Inflammatory macrophage treated with lipopolysaccharide for 4 hours (primary cell): ENCODE measurements at places on chromosomes 5 and 9.
A peak's percentile ranks its signal among the peaks of the same experiment; 100 is the strongest.

DNA sequence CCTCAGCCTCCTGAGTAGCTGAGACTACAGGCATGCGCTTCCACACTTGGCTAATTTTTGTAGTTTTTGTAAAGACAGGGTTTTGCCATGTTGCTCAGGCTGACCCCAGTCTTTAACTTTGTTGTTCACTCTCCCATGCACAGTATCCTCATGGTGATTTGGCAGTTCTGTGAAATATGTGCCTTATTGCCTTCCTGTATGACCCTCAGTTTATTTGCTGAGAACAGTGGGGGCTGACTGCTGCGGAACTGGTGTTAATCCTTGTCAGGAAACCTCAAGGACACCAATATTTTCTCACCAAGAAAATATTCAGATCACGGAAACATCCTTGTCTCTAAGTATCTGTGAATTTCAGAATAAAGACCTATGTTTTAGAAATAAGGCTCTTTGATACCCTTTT, 287.8 kb downstream of the ARRDC3 start:
- no peak for DNase-seq

- DNase-seq: no peak
These were observed 80.6 kb upstream of the DAB2 start for GRCh38 chr5:39505363-39505762.

GRCh38 chr9:87498046-87498810, 561 bp downstream of the DAPK1 start:
- peak; percentile 50 for DNase-seq

DNA sequence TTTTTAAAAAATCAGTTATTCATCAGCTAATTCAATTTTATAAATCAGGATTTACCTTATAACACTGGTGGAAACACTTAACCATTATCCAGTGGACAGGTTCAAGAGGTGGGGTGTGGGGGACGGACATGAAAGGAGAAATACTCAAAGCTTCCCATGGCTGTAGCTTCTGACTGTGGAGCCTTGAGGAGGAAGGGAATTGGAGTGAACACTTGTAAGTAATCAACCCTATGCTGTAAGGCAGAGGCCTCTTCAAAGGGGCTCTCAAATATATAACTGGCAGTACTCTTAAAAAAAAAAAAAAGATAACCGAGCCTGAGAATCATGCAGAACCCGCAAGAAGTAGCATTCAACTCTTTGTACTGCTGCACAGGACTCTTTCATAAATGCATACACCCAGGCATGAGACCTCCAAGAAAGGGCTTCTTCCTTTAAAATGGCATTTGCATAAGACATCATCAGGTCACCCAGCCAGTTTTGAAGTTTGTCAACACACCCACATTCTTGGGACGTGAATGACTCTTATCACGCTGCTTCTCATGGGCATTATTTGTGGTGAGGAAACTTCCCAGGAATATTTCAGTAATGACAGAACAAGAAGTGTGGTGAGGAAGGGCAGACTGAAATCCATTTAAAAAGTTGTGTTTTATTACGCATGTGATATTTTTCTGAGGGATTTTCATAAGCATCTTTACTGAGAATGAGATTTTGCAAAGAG, 8.1 kb downstream of the OSMR start:
- DNase-seq: no peak

DNA sequence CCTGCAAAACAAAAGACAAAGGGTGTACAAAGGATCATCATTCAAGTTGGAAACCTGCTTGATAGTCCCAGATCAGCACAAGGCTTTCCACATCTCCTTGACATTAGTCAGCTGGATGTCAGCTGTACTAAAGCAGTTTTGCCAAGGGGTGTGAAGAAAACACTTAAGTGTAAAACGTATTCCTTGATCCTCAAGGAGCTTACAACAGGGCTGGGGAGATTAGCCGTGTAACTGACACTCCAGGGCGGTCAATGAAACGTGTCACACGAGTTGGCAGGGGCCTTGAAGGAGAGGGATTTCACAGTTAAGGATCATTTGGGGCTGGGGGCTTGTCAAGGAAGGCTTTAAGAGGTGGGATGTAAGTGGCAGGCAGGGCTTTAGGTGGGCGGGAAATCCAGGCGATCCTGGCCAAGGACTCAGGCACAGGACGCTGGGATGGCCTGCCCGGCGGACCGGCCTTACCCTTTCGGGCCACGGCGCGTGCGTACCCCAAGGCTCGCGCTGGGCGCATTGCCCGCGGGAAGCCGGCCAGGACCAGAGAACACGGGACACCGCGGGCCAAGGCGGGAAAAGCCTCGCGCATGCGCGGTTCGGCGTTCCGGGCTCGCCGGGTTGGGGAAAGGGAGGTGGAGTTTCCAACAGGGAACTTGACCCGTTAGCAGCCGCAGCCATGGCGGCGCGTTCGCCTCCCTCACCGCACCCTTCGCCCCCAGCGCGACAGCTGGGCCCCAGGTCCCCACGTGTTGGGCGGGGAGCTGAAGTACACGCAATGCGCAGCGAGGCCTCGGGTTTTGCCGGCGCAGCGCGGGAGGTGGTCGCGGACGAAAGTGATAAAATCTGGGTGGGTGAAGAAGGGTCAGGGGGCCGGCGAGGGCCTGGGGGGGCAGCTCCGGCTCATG, at the start of gene CNTLN:
Gene CNTLN, plus strand, starts transcription at position 645 of the 899 bp plus-strand sequence. Its CDS starts 26 bp downstream, at position 671.
- DNase-seq: peak; percentile 91

DNA sequence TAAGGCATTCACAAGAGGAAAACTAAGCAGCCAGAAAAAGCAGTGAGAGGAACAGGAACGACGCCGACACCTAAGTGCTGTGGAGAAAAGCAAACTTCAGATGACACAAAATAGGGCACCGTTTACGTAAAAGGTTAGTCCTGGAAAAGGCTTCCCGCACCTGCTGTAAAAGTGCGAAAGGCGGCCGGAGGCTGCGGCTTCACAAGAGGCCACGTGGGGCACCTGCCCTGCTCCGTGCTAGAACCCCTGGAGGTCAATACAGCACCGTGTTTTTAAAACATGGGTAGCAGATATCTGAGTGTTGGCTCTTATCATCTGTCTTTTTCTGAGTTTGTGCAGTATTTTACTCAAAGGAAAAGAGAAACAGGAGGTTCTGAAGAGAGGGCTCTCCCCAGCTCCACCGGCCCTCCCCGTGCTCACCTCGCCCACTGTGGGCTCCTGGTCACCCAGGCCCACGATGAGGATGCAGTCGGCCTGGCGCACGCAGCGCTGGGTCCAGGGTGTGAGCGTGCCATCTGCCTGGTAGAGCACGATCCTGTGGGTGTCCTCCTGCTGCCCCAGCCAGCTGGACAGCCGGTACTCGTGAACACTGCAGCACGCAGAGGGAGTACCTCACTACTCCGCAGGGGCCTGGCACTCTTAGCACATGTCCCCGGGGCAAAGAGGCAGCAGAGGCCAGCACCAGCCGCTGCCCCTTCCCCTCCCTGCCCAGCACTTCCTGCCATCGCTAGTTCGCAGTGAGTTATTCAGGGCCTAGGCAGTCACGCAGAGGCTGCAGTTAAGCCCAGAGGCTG, 21.0 kb upstream of the NSMF start:
- no peak for DNase-seq

- peak; percentile 28 for DNase-seq
These were observed 43.6 kb downstream of the CCDC192 start for GRCh38 chr5:127746756-127747155.

- DNase-seq: no peak
These were observed 208.5 kb downstream of the TMEM161B start for GRCh38 chr5:88060194-88060593.

- DNase-seq: no peak
These were observed 149.8 kb downstream of the AUH start for GRCh38 chr9:91211919-91212318.

GRCh38 chr9:127817881-127818434, 15.3 kb downstream of the FPGS start:
- no peak for DNase-seq

DNA sequence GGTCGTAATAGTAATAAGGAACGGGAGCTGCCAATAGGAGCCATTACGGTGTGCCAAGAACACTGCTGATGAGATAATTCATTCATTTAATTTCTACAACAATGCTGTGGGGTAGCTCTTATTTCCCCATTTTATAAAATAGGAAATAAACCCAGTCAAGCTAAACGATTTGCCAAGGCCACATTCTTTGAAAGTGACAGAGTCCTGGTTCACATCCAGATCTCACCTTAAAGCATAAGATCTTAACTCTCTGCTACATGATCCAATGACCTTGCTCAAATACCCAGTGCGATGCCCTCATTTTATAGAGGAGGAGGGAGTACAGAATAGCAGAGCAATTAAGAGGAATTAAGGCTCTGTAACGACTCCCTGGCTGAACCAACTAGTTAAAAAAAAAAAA, 5.0 kb downstream of the PDE6A start:
- peak; percentile 65 for DNase-seq

- DNase-seq: peak; percentile 62
These were observed 55.6 kb downstream of the ARHGEF37 start for GRCh38 chr5:149636861-149637246.

GRCh38 chr5:159539678-159540077, 209.4 kb upstream of the IL12B start:
- no peak for DNase-seq

GRCh38 chr5:159905496-159905895, 10.8 kb upstream of the ADRA1B start:
- DNase-seq: no peak

DNA sequence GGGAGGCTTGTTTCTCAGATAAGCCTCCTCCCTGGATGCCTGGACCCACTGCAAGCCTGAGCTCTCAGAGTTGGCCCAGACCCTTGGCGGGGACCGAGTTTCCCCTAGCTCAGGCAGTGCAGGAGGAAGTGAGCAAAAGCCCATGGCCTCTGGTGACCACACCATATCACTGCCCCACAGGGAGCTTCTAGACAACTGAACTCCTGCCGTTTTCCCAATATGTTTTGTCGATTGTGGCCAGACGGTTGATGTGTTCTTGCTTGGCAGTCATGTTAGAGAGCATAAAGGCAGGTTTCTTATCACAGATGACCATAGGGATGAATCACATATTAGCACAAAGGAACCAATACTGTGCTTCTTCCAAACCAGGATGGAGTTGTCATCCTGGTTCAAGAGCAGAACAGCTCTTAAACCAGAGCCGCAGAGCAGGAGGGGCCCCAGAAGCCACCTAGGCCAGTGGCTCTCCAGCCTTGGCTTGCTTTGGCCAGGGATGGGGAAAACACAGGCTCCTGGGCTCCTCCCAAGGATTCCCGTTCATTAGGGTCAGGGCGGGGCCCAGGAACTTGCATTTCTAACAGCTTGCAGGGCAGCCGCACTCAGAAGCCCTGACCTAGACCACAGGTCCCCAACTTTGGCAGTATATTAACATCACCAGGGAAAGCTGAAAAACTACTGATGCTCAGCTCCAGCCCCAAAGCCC, 113.1 kb upstream of the TBC1D2 start:
- DNase-seq: no peak

DNA sequence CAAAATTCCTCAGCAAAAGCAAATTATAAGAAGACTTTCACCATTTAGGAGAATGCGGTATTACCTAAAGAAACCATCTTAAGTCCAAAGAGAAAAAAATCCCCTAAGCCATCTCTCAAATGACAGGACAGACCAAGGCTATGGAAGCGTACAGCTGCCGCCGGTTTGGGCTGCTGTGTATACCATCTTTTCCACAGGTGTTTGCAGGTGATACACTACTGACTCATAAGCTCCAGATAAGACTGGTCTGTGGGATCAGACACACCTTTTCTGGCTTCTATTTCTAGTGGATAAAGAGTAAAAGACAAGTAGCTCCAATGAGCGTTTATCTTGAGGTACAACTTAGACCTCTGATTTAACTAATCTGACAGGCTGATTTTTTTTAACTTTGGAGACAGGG, 7.7 kb downstream of the CDKN2AIPNL start:
- no peak for DNase-seq

- DNase-seq: no peak
These were observed 246.9 kb downstream of the MPDZ start for GRCh38 chr9:13032585-13032984.

GRCh38 chr9:76759732-76760131, 4.5 kb upstream of the PCA3 start:
- DNase-seq: peak; percentile 11

GRCh38 chr9:27433631-27434325, 90.3 kb upstream of the IFNK start:
- no peak for DNase-seq

GRCh38 chr5:78961743-78962142, 23.4 kb downstream of the ARSB start:
- no peak for DNase-seq

GRCh38 chr5:106314221-106314824, 1356.4 kb downstream of the EFNA5 start:
- no peak for DNase-seq

- peak; percentile 10 for DNase-seq
These were observed 525 bp upstream of the AK3 start for GRCh38 chr9:4741365-4742089.

DNA sequence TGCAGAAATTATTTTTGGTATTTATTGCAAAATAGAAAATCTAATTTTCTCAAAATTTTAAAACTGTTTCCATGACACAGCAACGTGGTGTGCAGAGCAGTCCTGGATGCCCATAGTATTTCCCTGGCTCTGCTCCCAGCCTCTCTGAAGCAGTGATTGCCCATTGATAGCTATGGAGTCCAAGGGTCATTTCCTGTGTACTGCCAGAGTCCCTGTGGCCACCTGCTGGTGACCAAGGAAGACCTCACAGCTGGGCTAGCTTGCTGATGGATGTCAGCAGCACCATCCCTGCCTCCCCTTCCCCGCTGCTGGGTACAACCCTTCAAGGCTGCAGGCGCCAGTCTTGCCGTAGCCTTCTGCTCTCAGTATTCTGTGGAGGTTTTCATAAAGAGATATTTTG, 184.1 kb downstream of the DIRAS2 start:
- no peak for DNase-seq
